ENCODE measurements at places on chromosomes 13 and 19. TPM values are rescaled to one million over a fixed set of nuclear protein-coding genes. Genes with fewer than 3 reads are reported as not detected.

The RUBCNL gene
- not detected for total RNA-seq

The SERPINE3 gene
- total RNA-seq, result not detected

The SEMA6B gene
- 2.7 TPM for total RNA-seq

The FARP1 gene
- total RNA-seq, result 0.42 TPM

The CGB5 gene
- not detected for total RNA-seq

DNA sequence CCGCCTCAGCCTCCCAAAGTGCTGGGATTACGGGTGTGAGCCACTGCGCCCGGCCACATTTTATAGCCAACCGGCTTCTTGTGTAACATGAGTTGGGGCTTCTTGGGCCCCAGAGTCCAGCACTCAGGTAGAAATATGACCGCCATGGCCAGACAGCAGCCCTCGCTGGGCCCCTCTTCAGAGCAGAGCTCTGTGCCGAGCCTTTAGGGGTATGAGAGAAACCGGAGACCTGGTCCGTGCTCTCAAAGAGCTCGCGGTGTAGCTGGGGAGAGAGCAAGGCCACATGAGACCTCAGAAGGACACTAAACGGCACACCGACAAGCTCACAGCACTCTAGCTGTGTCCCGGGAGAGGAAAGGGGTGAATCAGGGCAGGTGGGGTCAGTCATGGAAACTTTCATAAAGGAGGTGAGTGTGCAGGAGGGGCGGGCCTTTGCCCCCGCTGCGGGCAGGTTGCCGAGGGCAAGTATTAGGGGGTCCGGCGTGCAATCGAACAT is 15.8 kb downstream of the ACTN4 start:
- DNase-seq, result no peak
- peaks cover 93% of the 10 kb centered on the region for H3K4me1 ChIP-seq
- no peak overlapping the region for H3K4me3 ChIP-seq
- no peaks in the 10 kb centered on the region for H3K36me3 ChIP-seq

- peaks cover 35% of the 10 kb centered on the region for H3K36me3 ChIP-seq
- no peaks in the 10 kb centered on the region for H3K27me3 ChIP-seq
- H3K4me3 ChIP-seq, result no peak overlapping the region
- H3K4me1 ChIP-seq, result peaks cover 25% of the 10 kb centered on the region
These were observed 1.6 kb downstream of the FAM83E start for GRCh38 chr19:48613024-48613851.

- H3K27me3 ChIP-seq, result no peaks in the 10 kb centered on the region
- H3K4me1 ChIP-seq, result peaks cover 11% of the 10 kb centered on the region
- no peak for DNase-seq
- H3K4me3 ChIP-seq, result no peak overlapping the region
These were observed 1.0 kb upstream of the ZBTB32 start for GRCh38 chr19:35703343-35703742.

- H3K36me3 ChIP-seq, result no peaks in the 10 kb centered on the region
- H3K4me3 ChIP-seq, result no peak overlapping the region
- peaks cover 13% of the 10 kb centered on the region for H3K27me3 ChIP-seq
- no peak overlapping the region for H3K27ac ChIP-seq
- DNase-seq, result no peak
These were observed 2.2 kb downstream of the MADCAM1 start for GRCh38 chr19:498511-498891.

DNA sequence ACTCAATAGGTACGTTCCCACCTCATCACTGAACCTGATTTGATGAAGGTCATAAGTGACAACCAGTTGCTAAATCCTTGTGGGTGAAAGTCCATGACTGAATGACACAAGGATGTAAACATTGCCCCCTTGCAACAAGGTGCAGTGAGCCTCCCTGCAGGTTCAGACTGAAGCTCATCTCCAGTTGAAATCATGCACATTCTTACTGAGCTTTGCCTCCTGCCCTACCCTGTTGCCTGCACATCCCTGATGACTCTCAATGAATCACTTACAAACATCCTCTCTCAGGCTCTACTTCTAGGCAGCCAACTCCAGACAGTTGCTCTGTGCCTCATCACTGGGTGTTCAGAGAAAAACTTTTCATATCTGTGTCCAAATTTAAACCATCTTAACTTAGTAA is 42.5 kb upstream of the ARGLU1 start:
- H3K27me3 ChIP-seq, result no peaks in the 10 kb centered on the region
- H3K4me1 ChIP-seq, result no peaks in the 10 kb centered on the region
- no peak for DNase-seq

DNA sequence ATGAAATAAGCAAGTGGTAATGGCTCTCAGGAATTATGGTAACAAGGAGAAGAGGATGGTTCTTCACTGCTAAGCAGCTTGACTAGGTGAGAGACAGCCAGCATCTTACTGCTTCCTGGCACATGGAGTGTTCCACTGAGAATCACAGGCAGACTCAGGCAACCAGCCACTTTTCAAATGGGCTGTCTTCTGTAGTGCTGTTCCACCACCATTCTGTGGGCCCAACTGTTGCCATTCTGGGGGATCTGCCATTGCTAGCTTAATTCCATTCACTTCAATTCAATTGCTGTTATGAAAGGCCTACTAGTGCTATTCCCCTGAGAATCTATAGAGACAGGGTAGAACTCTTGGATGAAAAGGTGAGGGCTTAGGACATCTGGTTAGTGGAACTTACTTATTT is 341.9 kb downstream of the KCNRG start:
- DNase-seq, result no peak
- H3K36me3 ChIP-seq, result no peaks in the 10 kb centered on the region
- H3K4me3 ChIP-seq, result no peak overlapping the region
- no peaks in the 10 kb centered on the region for H3K27me3 ChIP-seq

GRCh38 chr19:9836021-9836420 is 903 bp downstream of the PIN1 start:
- H3K36me3 ChIP-seq, result peaks cover 24% of the 10 kb centered on the region
- H3K27me3 ChIP-seq, result no peaks in the 10 kb centered on the region
- DNase-seq, result no peak

GRCh38 chr13:102309110-102309509 is 92.7 kb downstream of the FGF14 start:
- no peak overlapping the region for H3K4me3 ChIP-seq
- no peak for DNase-seq
- no peaks in the 10 kb centered on the region for H3K27me3 ChIP-seq
- H3K36me3 ChIP-seq, result no peaks in the 10 kb centered on the region
- no peaks in the 10 kb centered on the region for H3K4me1 ChIP-seq

Data from CD4-positive, alpha-beta memory T cell (primary cell).